ENCODE measurements at places on chromosomes 16 and 17.

GRCh38 chr17:59493867-59494266 lies 71.5 kb upstream of the DHX40 start:
- no peak for DNase-seq

- DNase-seq, result no peak
Measured at GRCh38 chr16:70809392-70810060, 8.6 kb upstream of the VAC14 start.

DNA sequence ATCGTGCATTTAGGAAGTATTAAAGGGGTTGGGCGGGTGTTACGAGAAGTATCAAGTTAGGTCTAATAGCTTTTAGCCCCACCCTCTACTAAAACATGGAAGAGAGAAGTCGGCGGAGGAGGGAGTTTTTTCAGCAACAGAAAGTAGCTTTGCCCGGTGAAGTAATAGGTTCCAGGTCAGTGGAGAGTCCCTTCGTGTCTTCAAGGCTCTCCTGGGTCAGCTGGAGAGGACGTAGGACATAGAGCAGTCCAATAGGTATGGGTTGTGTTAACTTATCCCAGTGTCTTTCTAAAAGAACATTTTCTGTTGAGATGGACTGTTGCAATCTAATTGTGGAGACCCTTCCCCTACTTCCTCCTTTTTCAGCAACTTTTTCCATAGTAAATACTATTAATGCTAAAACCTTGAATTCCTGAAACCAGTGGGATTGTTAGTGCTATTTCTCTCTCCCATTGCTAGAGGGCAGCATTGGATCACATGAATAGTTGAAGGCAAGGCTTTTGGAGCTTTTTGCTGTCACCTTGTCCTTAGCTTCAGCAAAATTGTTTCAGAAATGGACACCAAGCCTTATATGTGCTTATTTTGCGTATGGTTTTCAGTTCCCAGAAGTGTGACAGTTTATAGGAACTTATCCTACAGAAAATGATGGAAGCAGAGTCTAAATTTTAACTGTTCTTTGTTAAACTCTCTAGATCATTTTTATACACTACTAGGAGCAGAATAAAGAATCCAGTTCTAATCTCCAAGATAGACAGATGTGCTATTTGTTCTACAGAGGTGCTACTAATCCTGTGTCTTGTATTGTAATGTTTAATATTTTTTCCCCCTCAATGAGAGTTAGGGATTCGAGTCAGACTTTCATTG lies 38.4 kb downstream of the UTP18 start:
- no peak for DNase-seq

- DNase-seq, result no peak
Measured at GRCh38 chr16:64968539-64968938, 153.3 kb downstream of the CDH11 start.

- DNase-seq, result no peak
Measured at GRCh38 chr16:67423611-67424260, 7.2 kb upstream of the HSD11B2 start.

- DNase-seq, result no peak
Measured at GRCh38 chr17:10119203-10120108, 79.0 kb downstream of the GAS7 start.

DNA sequence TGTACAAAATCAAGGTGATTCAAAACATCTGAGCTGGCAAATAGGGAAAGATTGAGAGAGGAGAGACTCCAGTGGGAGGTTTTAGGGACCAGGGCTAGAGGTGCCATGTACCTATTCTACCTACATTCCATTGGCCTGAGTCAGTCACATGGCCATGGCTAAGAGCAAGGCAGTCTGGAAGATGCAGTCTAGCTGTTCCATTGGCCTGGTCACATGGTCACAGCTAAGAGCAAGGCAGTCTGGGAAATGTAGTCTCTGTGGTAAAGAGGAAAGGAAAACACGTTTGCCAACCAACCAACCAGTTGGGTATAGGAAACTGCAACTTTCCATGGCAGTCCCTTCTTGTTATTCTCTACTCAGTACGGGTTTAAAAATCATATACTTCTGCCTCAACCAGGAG lies 369.1 kb downstream of the XYLT1 start:
- no peak for DNase-seq

- DNase-seq, result no peak
Measured at GRCh38 chr17:30920282-30920681, 1.5 kb upstream of the ADAP2 start.

GRCh38 chr17:55546991-55547664 lies 35.9 kb upstream of the SMIM36 start:
- no peak for DNase-seq

- no peak for DNase-seq
Measured at GRCh38 chr17:79401704-79402674, 208.9 kb downstream of the RBFOX3 start.

DNA sequence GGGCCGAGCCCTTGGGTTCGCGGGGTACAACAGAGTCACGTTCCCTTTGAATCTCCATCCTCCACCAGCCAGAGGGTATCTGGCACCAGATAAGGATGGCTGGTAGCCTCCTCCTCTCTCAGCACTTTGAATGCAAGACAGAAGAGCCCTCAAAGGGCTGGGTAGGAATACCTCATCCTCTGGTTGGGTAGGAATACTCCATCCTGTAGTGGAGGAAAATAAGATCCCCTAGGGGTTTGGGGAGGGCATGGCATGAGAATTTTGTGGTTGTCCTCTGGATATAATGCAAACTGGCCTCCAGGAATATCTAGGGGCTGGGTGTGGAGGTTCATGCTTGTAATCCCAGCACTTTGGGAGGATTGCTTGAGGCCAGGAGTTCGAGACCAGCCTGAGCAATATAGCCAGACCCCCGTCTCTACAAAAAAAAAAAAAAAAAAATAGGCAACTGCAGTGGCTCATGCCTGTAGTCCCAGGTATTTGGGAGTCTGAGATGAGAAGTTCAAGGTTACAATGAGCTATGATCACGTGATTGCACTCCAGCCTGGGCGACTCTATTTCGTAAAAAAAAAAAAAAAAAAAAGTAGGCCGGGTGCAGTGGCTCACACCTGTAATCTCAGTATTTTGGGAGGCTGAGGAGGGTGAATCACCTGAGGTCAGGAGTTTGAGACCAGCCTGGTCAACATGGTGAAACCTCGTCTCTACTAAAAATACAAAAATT lies 2.7 kb downstream of the IGFBP4 start:
- no peak for DNase-seq

DNA sequence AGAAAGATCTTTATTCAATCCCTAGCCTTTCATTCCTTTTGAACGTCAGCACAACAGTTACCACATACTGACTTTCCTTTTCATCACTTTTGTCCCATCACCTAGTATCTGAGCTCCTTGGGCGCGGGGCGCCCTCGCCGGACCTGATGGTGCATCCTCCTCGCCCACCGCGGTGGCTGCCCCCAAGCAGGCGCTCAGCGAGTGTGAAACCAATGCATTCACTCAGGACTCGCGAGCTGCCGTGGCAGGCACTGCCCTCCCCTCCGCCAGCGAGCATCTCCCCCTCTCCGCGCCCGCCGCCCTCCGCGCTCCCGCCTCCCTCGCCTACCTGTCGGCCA lies 756 bp downstream of the KLHL11 start:
- DNase-seq, result no peak

DNA sequence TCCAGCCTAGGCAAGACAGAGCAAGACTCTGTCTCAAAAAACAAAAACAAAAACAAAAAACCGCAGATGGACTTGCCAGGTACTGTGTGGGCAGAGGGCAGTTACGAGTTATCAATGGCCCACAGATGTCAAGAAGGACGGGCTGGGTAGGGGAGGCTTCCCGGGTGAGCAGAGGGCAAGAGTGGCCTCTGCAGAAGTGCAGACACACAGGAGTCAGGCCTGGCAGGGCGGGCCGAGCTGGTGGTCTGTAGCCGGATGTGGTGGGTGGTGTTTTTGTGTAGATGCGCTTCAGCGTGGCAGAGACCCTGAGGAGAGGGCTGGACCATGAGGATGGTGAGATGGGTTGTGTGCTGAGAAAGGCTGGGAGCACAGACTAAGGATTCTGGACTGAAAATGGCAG lies 44.9 kb upstream of the KDM6B start:
- no peak for DNase-seq

DNA sequence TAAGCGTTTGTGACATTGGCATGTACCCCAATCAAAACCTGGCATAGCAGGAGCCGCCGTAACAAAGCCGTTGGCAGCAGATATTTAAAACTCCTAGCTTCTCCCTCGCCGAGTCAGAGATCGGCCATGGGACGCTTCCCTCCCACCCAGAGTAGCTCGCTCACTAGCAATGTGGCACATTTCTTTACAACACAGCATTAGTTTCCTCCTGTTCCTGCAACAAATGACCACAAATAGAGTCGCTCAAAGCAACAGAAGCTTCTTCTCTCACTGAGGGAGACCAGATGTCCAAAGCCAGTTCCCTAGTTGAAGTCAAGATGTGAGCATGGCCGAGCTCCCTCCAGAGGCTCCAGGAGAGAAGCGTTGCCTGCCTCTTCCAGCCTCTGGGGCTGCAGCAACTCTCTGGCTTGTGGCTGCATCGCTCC lies 106.7 kb downstream of the RBFOX3 start:
- DNase-seq, result no peak

DNA sequence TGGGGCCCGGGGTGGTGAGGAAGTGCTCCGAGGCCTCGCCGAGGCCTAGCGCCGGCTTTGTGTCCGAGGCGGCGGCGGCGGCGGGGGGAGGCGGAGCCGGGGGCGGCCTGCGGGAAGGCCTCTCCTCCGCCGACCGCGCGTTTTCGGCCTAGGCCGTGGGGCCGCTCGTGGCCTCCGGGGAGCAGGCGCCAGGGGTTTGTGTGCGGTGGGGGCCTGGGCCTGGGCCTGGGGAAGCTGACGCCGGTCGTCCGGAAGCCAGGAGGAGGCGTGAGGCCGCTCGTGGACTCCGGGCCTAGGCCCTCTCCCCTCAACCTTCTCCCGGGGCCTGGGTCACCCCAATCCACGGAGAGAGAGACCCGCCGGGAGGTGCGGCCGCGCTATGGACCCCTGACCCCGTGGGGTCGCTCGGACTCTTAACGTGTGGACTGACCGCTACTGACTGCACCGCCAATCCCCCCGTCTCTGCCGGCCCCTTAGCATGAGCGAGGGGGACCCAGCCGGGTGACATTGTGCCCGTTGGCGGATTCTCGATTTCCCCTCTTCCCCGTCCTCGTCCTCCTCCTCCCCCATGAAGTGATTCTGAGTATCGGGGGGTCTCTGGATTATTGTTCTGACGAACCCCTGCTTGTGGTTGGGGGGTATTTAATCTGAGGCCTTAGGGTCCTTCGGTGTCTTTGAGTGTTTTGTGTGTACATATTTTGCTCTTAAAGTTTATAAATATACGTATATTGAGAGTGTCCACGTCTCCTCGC lies 660 bp downstream of the RBBP6 start:
- no peak for DNase-seq

DNA sequence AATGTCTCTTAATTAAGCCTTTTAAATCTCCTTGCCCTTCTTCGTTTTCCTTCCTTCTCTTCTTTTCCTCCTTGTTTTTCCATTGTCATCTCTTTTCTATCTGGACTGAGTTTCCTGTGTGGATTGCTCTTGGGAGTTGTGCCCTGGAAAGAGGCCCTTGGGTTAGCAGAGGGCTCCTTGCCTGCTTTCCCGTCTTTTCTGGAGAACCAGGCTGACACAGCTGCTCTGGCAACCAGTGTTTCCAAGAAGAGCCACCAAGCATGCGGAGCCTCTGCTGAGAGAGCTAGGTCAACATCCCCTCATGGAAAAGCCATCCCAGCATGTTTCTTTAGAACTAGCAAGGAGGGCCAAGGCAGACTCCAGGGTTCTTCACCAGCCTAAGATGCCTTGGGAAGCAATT lies 75.4 kb downstream of the HLF start:
- DNase-seq, result no peak

DNA sequence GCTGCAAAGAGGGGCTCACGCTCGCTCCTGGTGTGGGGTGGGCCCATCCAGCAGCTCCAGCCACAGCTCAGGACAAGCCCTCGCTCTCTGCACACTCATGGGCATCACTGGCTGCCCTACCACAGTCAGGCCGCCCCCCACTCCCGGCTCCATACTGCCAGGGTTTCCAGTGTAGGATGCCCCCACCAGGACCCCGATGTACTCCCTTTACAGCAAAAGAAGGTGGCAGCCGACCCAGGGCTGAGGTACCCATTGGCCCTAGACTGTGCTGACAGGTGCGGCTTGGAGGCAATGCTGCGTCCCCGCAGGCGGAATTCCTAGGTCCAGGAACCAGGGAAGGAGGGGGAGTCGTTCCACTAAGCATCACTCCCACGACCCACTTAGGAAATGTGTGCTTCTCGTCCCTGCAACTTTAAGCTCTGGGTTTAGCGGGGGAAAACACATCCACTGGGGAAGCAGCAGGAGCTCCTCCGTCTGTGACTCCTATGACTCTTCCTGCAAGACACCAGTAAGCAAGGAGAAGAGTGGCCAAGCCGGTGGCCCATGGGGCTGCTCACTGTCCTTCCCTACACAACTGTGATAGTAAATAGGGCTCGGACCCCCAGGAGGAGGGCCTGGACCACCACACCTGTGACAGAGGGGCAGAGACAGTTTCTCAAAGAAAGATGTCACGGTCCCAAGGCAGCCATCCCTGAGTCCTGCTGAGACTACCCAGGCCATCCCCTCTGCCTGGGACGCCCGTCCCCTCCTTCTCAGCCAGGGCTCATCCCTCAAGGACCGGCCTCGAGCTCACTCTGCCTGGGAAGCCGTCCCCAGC lies 13.1 kb downstream of the CORO7 start:
- no peak for DNase-seq

DNA sequence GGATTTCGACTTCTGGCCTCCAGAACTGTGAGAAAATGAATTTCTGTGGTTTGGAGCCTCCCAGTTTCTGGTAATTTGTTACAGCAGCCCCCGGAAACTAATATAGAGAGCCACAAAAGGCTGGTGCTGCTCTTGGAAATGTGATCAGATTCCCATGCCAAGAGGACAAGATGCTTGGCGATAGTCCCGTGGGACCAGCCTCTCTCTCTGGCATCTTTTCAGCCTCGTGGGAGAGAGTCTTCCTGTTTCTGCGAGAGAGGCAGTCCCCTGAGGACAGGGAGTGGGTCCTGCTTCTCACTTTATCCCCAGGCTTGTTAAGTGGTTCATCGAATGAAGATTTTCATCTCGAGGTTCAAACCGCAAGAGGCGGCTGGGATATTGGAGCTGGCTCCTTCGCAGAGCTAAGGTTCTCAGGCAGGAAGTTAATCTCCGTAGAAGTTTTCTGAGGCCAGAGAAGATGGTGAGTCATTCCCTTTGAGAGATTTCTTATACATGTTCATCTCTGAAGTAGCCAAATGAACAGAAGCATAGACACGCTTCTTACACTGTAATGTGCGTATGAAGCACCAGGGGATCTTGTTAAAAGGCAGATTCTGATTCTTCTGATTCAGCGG lies 211.6 kb upstream of the SDK2 start:
- no peak for DNase-seq

- DNase-seq, result no peak
Measured at GRCh38 chr17:72417627-72418026, 296.8 kb downstream of the SOX9 start.

DNA sequence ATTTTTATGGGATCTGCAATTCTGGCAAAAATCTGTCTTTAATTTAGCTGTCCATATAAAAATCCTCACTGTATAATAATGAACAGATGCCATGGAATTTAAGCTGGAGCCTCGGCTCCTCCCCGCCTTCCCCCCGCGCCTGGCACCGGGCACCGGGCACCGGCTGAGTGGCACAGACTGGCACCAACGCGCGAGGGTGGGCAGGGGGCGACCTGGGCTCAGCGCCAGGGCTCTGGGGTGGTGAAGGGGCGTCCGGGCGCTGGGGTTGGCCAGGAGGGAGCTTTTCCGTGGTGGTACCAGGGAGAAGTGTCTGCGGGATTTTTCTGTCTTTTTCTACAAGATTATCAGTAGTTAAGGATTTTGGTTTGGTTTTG lies 9.1 kb downstream of the NEUROD2 start:
- no peak for DNase-seq

GRCh38 chr17:48619826-48620449 lies 4.8 kb upstream of the HOXB8 start:
- DNase-seq, result no peak

GRCh38 chr17:64277831-64278562 lies 14.9 kb upstream of the TEX2 start:
- no peak for DNase-seq

- no peak for DNase-seq
Measured at GRCh38 chr16:28264656-28265055, 27.7 kb upstream of the SBK1 start.
